ENCODE measurements at places on chromosomes 11 and 22. TPM values are rescaled to one million over a fixed set of nuclear protein-coding genes. Genes with fewer than 3 reads are reported as not detected.

GRCh38 chr11:33694346-33695050, 6.1 kb downstream of the C11orf91 start:
- no peak for DNase-seq

DNA sequence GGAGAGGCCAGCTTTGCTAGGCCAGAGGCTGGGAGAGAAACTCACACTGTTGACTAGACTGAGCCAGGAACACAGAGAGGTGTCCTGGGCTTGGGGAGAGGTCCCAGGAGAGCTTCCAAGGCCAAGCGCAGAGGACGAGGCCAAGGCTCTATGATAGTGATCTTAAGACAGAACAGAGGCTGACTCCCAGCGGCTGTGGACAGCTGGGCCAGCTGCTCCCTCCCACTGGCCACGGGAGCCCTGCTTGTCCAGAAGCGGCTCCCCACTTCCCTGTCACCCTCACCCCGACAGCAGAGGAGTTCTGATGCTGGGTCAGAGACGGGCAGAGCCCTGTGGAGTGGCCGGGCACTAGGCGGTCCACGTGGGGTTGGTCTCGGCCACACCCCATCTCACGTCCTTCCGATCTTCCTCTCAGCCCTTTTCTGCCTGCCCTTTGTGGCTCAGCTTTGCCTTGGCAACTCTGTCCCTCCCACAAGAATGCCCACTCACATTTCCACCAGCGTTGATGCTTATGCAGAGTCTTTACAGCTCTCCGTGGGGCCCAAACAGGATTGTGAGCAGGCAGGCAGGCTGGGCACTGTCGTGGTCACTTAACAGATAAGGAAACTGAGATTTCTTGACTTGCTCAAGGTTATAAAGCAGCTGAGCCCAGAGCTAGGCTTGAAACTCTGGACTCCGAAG, 68.2 kb downstream of the FBXO7 start:
- no peak for DNase-seq

The APOL6 gene
- 0.23 TPM for total RNA-seq

The SLC35F2 gene
- 9.3 TPM for total RNA-seq
